Stimulated activated naive CD4-positive, alpha-beta T cell (primary cell): ENCODE measurements at places on chromosomes 13 and 19.
A peak's percentile ranks its signal among the peaks of the same experiment; 100 is the strongest.

DNA sequence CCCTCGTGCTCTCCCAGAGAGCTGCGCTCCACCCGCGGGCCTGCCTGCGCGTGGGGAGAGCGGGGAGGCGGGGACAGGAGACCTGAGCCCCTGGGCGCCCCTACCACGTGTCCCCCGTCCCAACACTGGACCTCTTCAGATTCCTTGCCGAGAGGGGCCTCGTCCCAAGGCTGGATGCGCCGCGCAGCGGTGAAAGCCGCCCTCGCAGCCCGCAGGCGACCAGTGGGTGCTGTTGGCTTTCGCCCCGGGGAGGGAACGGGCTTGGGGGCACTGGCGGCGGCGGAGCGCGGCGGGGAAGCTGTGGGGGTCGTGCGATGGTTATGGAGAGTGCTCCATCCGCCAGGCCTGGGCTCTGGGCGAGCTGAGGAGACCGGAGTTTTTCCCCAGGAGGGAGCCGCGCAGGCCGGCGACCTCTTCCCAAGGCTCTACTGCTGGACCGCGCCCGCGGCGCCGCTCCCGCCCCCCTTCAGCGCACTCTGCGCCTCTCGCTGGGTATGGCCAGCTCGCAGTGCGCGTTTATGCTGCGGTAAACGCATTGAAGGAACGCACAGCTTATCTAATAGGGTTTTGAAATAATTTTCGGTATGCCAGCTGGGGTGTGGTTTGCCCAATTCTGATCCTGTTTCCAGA, 17.2 kb upstream of the RNF17 start:
- no peak for DNase-seq

DNA sequence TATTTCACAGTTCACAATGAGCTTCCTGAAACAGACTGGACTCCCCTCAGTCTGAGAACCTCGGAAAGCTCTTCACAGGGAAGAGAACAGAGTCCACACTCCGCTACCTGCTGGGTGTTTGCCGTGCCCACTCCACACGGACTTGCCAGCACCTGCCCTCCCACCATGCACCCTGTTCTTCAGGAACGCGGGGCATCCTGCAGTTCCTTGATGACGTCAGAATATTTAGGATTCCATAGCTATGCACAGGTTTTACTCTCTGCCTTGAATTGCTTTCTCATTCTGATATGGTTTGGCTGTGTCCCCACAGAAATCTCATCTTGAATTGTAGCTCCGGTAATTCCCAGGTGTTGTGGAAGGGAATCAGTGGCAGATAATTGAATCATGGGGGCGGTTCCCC, 74.4 kb upstream of the FARP1 start:
- DNase-seq = no peak

- no peak for DNase-seq
Observed at GRCh38 chr13:47019977-47020376, 123.1 kb upstream of the HTR2A start.

DNA sequence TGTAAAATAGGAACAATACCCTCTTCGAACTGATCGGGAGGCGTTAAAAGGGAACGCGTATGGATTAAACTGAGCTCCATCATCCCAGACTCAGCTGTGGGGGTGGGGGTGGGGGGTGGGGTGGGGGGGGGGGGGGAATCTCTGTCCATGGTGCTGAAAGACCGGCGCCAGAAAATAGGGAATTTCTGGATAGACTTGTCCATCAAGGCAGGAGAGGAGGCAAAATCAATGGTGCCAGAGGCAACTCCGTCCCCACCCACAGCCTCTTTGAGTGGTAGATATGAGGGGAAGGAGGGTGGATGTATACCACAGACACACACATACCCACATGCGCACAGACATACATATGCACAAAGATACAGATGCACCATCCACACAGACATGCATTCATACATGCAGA, 37.4 kb downstream of the ZNF787 start:
- DNase-seq = no peak

DNA sequence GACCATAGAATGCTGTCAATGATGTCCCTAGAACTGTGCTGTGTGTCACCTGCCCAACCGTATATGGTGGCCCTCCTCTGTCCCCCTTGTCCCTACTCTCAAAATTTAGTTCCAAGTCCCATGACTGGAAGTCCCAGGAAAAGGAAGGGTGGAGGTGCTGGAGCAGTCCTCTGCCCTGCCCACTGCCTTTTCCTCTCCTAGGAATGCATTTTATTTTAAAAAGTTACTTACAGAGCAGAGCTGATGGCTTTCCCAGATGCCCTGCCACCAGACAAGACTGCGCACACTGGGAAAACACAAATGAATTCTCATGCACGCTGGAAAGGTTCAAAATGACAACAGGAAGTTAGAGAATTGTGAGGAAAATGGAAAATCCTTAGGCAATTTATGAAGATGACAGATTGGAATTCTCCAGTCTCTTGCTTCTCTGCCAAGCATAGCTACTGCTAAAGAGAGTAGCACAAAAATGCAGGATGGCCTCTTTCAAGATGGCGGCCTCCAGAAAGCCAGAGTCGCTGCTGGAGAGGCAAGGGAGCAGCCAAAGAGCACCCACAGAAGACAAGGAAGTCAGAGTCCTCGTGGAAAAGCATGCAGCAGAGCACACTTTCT, 117.1 kb upstream of the TSC22D1 start:
- no peak for DNase-seq

DNA sequence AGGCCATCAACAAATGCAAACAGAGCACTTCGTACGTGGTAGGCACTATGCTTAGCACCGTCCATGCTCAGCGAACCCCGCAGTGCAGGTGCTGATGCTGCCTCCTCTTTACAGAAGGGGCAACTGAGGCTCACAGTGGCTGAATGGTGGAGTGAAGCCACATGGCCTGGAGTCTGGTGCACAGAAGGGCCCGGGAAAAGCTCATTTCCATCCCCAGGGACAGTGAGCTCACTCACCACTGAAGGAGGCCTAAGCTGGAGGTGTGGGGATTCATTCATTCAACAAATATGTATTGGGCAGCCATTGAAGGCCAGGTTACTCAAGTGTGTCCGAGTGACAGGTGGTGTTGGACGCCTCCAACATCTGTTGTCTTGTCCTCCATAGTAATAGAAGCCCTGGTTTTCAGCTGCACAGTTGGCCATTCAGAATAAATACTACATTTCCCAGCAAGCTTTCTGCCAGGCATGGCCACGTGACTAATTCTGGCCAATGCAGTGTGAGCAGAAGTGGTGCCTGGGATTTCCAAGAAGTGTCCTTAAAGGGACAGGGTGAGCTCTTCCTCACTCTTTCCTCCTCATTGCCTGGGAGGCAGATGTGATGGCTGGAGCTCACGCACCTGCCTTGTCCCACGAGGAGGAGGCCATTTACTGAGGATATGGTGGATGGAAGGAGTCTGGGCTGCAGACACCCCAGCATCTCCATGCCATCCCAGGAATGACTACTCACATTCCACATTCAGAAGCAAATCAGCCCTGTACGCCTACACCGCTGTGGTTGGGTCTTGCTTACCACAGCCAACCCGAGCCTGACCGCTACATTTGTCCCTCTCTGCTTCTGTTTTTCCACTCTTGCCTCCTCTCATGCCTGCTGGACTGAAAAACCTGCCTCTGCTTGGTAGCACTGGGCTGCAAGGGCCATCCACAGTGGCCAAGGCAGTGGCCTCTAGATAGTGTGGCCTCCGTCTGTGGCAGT, 2.3 kb upstream of the ZNRF4 start:
- DNase-seq = no peak

DNA sequence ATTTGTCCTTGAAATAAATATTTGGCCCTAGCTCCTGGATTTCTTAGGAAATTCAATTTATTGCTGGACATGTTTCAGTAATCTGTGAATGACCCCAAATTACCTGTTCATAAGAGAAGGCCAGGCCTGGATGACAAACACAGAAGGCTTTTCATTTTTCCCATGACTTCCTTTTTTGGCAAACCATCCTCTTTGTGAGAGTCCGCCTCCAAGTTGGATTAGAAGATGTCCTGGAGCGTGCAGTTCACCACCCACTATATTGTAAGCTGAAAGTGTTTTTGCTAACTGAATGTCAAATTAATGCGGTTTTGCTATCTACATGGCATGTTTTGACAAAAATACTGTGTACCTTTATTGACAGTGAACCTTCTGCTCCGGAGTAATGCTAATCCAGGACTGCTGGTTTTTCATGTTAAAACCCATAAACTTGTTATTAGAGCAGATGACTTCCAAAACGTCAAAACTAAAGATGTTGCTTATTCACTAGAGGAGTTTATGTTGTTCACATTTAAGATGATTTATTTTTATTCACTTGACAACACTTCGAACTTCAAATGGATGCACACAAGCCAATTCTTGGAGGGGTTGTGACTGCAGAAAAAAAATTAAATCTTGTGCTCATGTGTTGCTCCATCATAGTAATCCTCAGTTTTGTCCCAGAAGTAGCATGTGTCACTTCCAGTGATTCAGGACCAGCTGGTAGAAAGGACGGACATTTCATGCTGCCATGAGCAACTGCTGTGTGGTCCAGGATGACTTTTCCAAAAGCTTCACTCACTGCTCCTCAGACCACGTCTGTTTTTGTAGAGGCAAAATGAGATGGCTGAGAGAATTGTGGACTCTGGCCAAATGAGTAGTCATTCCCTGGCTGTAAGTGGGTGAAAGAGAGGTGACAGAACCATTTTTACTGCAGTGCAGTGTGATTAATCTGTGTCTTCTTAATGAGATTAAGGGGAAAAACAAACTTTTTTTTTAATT, 71.0 kb downstream of the ITGBL1 start:
- DNase-seq = no peak

- no peak for DNase-seq
Observed at GRCh38 chr19:28401739-28402424, 811.1 kb downstream of the UQCRFS1 start.

DNA sequence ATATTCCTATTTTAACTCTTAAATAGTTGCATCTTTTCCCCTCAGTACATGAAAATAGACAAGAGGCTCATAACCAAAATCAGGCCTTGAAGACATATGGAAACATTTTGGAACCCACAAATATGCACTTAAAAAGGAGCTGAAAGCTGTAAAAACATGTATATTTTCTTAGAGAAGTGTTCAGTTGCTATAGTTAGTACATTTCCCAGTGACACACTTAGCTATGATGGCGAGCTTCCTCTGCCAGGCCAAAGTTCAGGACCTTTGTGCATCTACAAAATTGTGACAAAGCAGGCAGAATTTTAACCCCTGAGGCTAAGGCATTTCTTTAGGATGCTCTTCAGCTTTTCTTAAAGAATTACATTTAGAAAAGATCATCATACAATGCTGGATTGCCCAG, 54.5 kb downstream of the RCBTB2 start:
- no peak for DNase-seq

GRCh38 chr13:37001921-37002250, 1.3 kb downstream of the EXOSC8 start:
- DNase-seq = no peak

DNA sequence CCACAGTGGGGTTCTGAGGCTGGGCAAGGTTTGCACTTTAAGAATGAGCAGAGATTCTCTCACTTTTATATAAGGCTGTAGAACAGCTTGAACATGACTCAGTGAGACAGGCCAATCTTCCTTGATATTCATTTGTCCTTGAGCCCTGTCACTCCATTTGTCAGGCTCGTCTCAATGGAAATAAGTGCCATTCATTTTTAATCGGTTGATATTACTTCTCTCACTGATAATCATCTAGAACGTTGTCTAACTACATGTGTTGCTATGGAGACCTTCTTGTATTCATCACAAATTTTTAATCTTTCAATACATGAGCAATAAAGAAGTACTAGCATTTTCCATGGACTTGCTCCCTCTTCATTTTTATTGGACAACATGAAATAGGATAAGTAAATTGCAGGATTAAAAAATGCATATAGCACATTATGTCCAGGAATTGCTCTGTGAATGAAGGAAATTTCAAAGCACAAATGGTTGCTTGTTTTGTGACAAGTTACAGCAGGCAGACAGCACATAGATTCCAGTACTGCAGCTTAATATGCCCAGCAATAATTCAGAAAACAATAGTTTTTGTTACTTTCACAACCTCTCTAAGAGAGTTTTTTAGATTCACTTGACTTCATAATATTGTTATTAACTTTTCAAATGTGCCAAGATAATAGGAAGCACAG, 1178.4 kb upstream of the ATXN8OS start:
- no peak for DNase-seq

DNA sequence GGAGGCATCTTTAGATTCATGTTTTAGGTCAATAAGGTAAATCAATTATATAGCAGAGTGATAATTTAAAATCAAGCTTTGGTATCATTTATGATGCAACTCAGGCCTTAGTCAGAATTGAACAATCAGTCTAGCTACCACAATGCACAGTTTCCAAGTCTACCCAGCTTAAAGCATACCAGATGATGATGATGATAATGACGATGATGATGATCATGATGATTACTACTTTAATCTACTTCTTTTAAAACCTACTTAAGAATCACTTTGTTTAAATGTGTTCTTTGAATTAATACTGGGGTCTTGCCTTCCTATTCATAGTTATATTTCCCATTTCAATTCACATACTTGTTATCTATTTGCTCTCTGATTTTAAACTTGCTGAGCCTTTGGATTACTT, 1872.7 kb downstream of the OLFM4 start:
- no peak for DNase-seq

GRCh38 chr13:80100636-80101035, 240.3 kb downstream of the SPRY2 start:
- DNase-seq = no peak

GRCh38 chr19:1167687-1168571, 6.1 kb downstream of the SBNO2 start:
- no peak for DNase-seq

GRCh38 chr19:49570138-49570856, 10.1 kb downstream of the NOSIP start:
- DNase-seq = peak; percentile 88
